ENCODE measurements at places on chromosomes 7 and 10.

DNA sequence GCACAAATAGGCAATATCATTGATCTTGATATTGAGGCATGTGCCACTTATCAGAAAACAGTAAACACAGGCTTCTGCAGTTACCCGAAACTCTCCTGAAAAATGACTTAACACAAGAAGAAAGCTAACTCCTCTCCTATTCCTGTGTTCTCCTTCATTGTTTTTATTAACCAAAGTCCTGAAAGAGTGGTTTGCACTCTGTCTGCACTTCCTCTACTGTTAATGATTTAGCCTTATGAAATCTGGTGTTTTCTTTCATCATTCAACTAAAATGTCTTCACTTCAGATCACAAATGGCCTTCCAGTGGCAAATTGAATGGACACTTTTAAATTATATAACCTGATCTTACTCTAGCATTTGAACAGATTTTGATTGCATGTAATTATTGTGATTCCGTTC lies 630.6 kb upstream of the PHF14 start:
- DNase-seq: no peak

DNA sequence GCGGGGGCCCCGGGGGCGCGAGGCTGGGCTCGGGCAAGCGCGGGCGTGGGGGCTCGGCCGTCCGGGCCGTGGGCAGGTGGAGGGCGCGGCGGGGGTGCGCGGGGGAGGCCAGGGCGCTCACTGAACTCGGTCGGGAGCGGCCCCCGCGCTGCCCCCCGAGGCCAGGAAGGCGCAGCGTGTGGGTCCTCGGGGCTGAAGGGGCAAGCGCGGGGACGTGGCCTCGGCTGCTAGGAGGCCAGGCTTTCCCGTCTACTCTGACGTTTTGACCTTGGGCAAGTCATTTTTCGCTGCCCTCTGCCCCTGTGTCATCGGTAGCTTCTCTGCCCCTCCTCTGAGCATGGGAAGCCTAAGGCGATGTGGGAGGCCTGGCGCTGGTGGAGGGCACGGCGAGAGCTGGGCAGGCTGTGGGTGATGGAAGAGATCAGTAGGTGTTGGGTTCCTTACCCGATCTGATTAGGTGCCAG lies 441 bp downstream of the FBH1 start:
- peak; percentile 9 for DNase-seq

GRCh38 chr10:76576276-76576962 lies 1061.2 kb downstream of the KCNMA1 start:
- no peak for DNase-seq

- DNase-seq: no peak
Observed at GRCh38 chr10:50600286-50600685, 23.5 kb downstream of the SGMS1 start.

DNA sequence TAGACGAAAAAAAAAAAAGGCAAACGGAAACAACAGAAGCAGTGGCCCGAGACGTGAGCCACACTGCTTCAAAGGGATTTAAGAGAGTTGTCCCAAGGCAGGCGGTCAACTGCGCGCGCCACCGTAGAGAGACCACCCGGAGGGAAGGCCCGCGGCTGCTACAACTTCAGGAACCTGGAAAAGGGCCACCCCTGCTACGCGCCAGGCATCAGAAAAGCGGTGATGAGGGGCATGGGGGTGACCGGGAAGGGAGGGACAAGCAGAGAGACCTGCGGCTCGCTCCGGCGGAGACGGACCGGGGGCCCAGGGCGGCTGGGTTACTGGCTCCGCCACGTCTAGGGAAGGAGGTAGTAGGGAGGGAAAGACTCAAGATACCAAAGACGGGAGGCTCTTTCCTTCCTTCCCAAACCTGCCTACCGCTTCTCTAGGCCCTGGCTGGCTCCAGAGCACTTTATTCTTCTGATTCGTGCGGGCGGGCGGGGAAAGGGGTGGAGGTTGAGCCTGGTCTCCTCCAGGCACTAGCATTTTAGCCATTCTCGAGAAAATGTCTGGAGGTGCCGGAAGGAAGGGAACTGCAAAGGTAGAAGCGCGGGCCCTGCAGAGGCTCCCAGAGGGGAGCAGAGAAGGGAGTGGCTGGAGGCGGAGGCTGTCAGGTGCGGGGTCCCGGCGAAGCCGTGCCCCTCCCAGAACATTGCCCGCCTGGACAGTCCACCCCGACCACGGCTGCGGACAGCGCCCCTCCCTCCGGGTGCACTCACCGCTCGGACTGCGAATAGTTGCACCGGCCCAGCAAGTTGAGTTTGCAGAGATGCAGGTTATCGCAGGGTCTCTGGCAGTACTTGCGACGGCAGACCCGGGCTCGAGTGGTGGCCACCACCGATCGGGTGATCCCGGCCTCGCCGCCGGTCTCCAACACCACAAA lies 993 bp downstream of the ZC3HAV1 start:
- DNase-seq: peak; percentile 20

GRCh38 chr10:114281006-114281405 lies 42.0 kb downstream of the VWA2 start:
- no peak for DNase-seq

DNA sequence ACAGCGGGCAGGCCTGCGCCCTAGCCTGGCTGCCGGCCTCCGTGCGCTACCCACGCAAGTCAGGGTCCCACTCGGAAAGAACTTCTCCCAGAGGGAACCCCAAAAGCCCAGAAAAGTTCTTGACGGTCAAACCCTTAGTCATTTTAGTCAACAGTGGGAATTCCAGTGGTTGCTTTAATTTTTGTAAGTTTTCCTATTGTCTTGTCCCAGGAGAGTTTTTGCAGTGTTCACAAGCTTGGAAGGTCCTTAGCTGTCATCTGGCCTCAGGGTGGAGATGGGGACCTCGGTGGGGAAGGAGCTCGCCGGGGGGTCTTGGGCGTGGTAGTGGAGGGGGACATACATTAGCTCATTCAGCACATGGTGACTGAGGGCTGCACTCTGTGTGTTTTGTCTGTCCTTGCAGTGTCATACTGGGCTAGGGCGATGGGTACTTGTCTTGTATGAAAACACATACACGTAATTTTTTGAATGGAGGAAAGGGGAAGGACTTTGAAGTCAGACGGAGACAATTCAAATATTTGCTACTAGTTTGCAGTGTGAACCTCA lies 736 bp downstream of the MINDY4 start:
- no peak for DNase-seq

DNA sequence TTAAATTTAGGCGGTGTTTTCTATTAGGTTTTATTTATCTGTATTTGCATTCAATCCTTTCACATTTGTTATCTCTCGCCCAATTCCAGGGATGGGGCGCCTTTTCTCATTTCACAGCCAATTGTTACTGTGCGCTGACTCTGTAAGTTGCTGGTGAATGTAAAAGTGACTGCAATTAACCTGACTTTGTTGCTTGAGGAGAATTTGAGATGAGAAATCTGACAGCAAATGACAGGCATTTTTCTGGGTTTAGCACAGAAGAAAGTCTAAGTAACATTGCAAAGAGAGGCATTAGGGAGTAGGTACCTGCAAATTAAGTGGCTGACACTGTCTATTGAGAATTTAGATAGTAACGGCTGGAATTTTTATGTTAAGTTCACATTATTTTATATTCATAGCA lies 16.6 kb downstream of the FOXP2 start:
- no peak for DNase-seq

Measured in CD4-positive, alpha-beta T cell treated with Interleukin-1 beta for 1 hour (primary cell).